NCI-H446 treated with DMSO at 0.1 percent for 48 hours (cell line): ENCODE measurements at places on chromosomes 5 and 9.

DNA sequence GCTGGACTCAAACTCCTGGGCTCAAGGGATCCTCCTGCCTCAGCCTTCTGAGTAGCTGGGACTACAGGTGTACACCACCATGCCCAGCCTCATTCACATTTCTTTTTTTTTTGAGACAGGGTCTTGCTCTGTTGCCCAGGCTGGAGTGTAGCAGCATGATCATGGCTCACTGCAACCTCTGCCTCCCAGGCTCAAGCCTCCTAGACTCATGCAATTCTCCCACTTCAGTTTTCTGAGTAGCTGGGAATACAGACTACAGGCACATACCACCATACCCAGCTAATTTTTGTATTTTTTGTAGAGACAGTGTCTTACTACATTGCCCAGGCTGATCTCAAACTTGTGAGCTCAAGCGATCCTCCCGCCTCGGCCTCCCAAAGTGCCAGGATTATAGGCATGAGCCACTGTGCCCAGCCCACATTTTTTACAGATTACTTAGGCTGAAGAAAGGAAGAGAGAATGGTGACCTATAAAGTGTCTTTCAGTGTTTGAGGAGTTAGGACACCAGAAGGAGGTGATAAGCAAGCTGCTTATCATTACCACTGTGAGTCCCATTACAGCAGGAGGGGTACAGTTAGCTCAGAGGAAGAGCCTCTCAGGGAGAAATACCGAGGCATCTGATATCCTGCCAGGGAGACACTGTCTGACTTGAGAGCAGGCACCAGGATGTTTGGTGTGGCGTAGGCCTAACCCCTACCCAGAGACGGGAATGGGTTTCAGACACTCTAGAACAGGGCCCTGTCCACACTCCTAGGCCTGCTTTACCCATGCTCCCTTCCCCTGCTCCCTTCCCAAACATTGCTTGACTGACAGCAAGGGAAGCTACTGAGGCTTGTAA is 9.7 kb downstream of the FAXDC2 start:
- DNase-seq = no peak

GRCh38 chr5:138603249-138603920 is 28.2 kb upstream of the HSPA9 start:
- no peak for DNase-seq

DNA sequence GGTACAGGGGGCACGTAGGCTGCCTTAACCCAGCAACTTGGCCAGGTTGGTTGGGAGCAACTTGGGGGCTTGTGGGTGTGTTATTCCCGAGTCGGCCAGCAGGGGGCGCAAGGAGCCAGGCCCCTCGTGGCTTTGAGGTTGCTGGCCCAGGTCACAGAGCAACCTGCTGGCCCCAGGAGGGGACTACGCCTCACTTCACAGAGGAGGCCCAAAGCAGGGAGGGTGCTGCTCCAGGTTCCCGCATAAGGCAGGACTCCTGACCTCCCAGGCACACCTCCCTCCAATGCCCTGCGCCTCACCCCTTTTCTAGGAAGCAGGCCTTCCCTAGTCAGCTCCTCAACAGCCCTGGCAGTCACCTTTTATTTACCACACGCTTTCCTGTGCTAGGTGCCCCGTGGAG is 18.1 kb downstream of the KYAT1 start:
- DNase-seq = no peak

DNA sequence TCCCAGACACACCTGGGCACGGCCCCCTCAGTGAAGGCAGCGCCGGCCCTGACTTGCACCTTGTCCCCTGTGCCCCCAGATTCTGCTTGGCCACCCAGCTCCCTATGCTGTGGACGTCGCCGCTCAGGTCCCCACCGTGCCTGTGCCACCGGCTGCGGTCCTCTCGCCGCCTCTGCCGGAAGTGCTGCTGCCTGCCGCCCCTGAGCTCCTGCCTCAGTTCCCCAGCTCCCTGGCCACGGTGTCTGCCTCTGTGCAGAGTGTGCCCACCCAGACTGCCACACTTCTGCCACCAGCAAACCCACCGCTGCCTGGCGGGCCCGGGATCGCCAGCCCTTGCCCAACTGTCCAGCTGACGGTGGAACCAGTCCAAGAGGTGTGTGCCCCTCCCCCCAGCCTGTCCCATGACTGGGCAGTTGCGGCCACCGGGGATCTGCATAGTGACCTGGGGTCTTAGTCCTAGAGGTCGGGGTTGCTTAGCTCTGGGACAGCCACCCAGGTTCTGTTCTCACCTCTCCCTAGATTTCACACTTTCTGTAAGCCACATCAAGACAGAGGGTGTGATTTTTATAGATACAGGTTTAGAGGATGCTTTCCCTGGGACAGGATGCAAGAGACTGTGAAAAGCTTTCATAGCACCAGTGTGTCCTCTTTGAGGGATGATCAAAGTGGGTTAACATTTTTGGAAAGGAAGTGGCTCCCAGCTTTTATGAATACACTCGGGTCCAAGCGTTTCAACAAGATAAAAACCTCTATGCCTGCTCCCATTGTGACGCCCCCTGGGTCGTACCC is 78.0 kb downstream of the WNK2 start:
- DNase-seq = no peak

- DNase-seq = no peak
Observed at GRCh38 chr9:16846367-16846766, 24.1 kb downstream of the BNC2 start.

DNA sequence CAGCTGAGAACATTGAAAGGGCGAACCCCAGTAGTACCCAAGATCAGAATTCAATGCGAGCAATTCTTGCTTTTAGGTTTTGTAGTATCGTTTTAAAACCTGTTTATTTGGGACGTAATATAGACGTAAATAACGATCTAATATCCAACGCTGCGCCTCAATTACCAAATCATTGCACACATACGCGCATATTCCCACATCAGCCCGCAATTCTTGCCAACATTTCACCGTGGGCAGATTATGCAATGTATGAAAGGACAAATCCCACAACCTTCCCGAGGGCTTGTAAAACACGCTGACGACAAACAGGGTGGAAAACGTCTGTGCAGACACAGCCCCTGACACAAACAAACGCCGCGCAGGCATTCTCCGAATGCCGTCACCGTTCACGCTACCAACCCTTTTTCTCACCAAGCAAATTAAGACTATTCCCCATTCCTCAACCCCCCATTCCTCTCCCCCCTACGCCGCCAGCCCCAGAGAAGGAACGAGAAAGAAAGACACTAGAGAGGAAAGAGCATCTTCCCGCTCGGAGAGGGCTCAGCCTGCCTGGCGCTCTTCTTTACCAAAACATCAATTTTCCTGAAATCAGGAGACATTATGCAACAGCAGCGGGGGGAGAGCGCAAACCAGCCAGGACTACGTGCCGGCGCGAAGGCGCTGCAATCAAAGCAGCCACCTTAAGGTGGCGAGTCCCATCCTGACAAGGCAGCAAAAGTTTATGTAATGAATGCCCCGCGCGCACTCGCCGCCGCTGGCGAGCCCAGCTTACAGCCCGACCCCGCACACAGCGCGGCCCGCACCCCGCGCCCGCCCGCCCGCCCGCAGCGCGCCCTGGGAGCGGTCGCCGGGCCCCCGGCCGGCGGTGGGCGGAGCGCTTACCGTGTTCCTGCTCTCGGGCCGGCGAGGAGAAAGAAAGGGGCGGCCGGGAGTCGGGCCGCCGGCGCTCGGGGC is 597 bp downstream of the NFIL3 start:
- no peak for DNase-seq

DNA sequence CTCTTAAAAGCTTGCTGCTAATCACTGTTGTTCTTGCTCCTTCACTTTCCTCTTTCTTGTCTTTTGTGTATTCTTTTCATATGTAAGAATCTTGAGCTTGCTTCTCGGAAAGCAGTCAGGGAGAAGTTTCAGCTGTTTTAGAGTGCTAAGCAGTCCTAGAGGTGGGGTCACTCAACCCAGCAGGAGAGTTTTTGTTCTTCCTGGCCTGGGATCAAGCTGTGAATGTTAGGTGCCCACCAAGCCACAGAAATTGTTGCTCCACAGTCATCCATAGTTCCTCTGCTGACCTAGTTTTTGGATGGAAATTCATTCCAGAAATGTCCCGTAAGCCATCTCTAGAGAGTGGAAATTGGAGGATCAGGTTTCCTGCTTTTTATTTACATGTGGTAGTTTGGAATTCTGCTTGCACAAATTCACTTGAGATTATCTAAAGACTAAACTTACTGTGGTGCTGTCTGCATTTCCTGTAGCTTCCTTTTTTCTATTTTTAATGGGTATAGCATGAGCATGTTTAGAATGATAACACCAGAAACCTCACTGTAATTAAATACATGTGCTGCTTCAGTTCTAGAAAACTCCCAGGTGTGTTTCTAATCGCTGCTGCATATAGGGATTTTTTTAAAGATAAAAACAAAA is 108.7 kb downstream of the MAST4 start:
- DNase-seq = no peak

- no peak for DNase-seq
Observed at GRCh38 chr9:36317766-36318165, 59.5 kb upstream of the GNE start.

DNA sequence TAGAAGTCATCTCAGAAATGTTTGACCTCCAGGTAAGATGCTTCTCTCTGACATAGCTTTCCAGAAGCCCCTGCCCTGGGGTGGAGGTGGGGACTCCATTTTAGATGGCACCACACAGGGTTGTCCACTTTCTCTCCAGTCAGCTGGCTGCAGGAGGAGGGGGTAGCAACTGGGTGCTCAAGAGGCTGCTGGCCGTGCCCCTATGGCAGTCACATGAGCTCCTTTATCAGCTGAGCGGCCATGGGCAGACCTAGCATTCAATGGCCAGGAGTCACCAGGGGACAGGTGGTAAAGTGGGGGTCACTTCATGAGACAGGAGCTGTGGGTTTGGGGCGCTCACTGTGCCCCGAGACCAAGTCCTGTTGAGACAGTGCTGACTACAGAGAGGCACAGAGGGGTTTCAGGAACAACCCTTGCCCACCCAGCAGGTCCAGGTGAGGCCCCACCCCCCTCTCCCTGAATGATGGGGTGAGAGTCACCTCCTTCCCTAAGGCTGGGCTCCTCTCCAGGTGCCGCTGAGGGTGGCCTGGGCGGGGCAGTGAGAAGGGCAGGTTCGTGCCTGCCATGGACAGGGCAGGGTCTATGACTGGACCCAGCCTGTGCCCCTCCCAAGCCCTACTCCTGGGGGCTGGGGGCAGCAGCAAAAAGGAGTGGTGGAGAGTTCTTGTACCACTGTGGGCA is 642 bp downstream of the CSF2 start:
- DNase-seq = no peak

- DNase-seq = no peak
Observed at GRCh38 chr5:106880656-106881055, 790.1 kb downstream of the EFNA5 start.

DNA sequence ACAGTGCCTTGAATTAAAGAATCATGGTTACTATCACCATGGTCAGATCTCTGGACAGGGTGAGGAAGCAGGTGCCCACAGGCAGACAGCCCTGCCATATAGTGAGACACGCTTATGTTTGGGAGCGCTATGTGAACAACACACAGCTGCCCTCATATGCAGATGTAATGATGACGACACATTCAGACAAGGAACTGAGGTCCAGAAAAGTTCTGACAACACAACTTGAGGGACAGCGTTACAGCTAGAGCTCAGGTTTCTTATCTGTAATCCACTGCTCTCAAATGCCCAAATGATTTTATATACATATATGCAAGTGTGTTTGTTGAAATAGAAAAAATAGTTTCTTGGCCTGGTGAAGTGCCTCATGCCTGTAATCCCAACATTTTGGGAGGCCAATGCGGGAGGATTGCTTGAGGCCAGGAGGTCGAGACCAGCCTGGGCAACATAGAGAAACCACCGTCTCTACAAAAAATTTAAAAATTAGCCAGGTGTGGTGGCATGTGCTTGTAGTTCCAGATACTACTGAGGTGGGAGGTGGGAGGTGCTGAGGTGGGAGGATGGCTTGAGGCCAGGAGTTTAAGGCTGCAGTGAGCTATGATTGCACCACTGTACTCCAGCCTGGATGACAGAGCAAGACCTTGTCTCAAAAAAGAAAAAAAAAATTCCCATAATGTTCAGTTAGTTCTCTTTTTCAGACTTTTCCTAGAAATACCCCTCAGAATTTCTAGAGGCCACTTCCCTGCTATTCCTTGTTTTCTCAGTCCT is 423.2 kb downstream of the RAB3C start:
- no peak for DNase-seq

GRCh38 chr5:142874540-142874939 is 104.4 kb downstream of the ARHGAP26 start:
- DNase-seq = peak; percentile 12

- no peak for DNase-seq
Observed at GRCh38 chr5:52013523-52013922, 630.3 kb downstream of the ISL1 start.

DNA sequence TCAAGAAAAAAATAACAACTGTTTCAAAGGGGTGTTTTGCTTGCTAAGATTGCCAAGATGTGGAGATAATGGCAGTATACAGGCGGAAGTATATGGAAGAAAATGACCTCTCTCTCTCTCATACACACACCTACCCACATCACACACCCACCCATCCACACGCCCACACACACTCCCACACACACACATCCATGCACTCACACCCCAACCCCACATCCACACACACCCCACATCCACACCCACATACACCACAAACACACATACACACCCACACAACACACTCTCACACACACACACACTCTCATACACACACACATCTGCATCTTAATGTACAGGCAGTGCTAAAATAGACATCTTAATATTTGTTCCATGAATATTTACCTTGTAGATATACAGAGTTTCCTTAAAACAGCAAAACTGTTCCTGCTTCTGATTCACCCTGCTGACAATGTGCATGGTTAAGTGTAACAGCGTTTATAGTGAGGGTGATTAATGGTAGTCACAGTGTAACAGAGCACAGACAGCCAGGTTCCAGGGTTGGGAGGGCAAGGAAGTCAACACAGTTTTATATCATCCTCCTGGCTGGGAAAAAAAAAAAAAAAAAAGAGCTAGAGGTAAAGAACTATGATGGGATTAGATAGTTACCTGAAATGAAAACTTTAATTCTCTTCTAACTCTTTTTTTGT is 8.3 kb downstream of the BHMT2 start:
- DNase-seq = no peak

GRCh38 chr9:131658377-131659129 is 81.3 kb downstream of the RAPGEF1 start:
- DNase-seq = no peak

- peak; percentile 61 for DNase-seq
Observed at GRCh38 chr5:19837536-19838174, 150.3 kb downstream of the CDH18 start.

- no peak for DNase-seq
Observed at GRCh38 chr5:103019804-103020203, 100.1 kb downstream of the GIN1 start.
